ENCODE measurements at places on chromosomes 5 and 9.

DNA sequence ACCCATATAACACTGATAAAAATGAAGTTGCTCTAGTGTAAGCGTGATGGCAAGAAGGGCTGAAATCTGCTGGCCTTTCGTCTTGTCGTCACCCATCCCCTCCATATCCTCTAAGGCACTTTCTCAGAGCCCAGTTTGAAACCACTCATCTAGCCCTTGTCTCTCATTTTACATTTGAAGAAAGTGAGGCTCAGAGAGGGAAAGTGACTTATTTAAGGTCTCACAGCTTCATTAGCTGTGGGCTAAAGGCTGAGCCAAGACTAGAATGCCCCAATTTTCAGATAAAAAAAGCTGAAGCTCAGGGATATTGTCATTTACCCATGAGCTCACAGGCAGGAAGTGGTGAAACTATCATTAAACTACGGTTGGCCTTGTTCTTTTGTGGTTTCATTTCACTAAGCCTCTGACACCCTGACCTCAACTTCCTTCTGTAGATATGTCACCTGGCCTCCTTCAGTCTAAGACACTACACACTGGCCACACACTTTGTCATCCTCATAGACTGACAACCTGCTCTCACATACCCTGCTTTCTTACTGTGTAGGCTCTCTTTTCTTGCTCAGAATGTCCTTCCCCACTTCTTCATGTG is 176.7 kb upstream of the DMAC1 start:
- DNase-seq, result peak; percentile 37

GRCh38 chr9:38639577-38639940 is 19.2 kb upstream of the ANKRD18A start:
- no peak for DNase-seq

DNA sequence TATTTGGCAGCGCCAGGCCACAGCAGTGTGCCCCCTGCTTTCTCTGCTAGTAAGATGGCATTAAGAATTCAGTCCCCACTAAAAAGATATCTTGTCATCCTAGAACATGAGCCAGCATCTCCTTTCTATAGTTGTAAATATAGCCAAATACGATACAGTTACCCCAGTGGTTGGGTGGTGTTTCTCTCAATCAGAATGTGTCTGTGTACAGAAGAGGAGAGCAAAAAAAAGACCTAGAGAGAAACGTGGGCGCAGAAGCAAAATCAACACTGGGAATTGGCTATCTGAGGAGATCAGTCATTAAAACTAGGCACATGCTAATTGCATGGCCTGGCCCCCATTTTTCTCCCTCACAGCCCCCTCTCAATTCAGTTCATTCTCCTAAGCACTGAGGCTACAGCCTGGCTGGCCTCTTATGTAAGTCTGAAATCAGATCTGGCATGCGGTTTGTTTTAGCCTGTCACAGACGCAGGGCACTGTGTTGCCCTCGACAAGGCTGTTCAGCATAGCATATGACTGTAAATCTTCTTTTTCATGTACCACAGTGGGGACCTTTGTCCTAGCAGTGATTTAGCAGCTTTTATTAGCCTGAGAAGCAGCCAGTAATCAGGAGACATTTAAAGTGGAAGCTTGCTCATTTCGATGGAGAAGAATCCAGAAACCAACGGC is 57.8 kb downstream of the RORB start:
- no peak for DNase-seq

- DNase-seq, result no peak
Observed at GRCh38 chr5:43065387-43065947, 25.3 kb upstream of the ANXA2R start.

DNA sequence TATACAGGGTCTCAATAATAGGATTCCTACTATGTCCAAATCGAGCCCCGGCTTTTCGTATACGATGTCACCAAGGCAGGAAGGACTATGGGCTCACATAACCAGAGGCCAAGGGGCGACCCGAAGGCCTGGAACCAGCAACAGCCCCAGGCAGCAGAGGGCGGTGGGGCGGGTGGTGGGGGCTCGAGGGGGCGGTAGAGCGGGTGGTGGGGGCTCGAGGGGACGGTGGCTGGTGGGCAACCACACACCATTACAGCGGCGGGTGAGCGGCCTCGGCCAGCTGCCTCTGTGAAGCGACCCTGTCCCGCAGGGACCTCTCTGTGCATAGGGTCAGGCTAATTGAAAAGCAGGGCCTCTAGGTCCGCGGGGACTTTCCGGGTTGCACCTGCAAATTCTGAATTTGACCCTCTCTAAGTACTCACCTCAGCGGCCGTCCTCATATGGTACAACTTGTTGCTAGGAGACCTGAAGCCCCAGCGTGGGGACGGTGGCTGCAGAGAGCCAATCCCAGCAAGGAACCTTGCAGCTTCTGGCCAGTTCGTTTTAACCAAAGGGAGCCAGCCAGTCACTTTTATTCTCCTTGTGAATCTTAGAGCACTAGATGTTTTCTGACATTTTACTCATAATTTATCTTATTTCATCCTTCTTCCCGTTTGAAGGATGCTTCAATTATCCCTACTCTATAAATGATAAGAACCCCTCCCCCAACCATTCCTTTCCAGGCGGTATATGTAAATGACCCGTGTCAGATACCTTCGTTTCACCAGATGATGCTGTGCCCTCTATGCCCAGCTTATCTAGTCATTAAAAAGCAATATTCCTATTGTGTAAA is at the start of gene NME5:
Gene NME5, minus strand, starts transcription at position 480 of the 832 bp plus-strand sequence. CDS start 648 bp downstream, outside the sequence.
- DNase-seq, result no peak

DNA sequence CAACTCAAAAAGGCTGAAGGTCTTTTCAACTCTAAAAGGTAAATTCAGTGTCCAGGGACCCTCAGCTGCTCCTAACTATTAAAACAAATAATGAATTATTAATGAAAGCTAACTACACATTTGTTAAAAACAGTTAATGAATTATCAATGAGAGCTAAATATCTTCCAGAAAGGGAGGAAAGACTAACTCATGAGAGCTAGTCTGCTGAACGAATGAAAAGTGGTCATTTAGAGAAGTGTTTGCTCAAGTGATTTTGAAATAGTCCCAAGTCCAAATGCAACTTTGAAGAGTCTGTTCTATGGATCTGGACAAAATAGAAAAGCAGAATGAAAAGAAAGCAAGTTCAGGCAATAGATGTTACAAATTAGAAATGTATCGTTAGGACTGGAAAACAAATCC is 133.9 kb upstream of the SPEF2 start:
- DNase-seq, result no peak

- no peak for DNase-seq
Observed at GRCh38 chr5:151601391-151601790, 10.3 kb upstream of the FAT2 start.
